ENCODE measurements at places on chromosomes 6 and 20.

DNA sequence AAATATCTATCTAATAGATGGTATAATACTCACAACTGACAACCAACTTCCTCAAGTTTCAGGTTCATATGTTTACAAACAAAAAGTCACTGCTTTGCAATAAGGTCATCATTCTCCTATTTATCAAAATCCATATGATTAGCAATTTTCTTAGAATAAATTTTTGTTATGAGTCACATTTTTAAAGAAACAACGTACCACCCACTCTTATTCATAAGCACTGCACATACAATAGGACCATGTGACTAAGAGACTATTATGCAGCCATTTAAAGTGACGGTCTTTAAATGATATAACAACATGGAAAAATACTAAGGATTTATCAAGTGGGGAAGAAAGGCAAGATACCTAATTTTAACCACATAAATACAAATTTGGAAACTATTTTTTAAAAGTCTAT is 40.0 kb downstream of the REPS1 start:
- peak; percentile 15 for DNase-seq

- DNase-seq, result no peak
These were observed 719.0 kb downstream of the TBC1D32 start for GRCh38 chr6:120615238-120615637.

DNA sequence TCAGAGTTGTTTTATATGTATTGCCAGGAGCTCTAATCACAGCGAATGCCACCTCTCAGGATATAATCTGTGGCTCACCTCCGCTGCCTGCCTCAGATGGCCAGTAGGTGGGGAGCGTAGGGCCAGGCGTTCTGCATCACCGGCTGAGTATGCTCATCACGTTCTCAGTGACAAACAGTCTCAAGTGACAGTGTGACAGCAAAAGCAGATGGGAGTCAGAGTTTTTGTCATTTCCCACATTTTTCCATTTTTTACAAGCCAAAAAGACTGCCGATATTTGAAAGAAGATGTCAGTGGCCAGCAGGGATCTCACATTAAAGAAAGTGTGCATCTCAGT is 208.7 kb downstream of the ALDH8A1 start:
- no peak for DNase-seq

- DNase-seq, result no peak
These were observed 3.2 kb downstream of the CNKSR3 start for GRCh38 chr6:154506991-154507898.

- DNase-seq, result no peak
These were observed 14.4 kb upstream of the TREM2 start for GRCh38 chr6:41177287-41177686.

GRCh38 chr6:168045706-168046620 is 33.0 kb downstream of the FRMD1 start:
- DNase-seq, result no peak

DNA sequence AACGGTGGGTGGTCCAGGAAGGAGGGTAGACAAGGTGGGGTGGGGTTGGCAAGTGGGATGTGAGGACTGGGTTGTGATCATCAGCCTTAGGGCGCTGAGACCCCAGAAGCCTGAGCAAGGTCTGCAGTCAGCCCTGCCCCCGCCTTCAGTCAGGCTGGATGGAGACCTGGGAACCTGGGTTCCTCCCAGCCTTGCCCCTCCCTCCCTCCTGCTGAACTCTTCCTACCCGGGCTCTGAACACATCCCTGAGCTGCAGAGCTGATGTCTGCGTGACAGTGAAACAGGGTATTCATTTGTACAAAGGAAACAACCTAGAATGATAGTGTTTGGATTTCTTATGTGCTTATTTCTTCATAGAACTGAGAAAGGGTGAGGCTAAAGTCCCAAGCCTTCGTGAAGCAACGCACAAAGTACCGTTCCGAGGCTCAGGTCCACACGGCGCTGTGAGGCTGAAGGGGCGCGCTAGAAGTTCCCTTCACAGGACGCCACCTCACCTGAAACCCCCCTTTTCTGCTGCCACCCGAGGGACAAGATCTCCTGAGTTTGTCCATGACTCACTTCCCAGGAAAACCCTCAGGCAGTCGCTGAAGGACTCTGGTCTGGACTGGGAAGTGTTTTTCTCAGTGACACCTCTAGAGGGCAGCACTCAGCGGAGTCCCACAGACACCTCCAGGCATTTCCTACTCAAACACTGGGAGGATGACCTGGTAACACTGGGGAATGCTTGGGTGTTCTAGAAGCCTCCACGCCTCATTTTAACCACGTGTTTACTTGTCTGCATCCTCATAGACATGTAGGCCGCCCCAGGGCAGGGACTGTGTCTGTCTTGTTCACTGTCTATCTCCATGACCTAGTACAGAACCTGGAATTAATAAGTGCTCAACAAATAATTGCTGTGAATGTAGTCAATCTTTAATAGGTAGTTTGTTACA is 1.2 kb downstream of the GSTA5 start:
- DNase-seq, result peak; percentile 52

DNA sequence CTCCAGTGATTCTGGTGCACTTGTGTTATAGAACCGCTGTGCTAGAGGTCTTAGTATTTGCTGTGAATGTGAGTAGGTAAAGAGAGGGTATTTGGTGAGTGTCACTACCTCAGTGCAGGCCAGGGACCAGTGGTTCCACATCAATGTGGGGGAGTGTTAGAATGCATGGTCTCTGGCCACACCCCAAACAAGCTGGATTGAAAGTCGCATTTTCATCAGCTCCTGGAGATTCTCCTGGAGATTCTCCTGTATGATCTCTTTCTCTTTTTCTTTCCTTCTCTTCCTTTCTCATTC is 26.8 kb upstream of the BCAS1 start:
- DNase-seq, result no peak

GRCh38 chr20:46915575-46916257 is 21.1 kb downstream of the EYA2 start:
- DNase-seq, result no peak

- peak; percentile 79 for DNase-seq
These were observed 6.6 kb upstream of the GUCA1A start for GRCh38 chr6:42166444-42167141.

GRCh38 chr6:144468709-144469108 is 183.6 kb downstream of the UTRN start:
- DNase-seq, result no peak

- no peak for DNase-seq
These were observed 121.9 kb downstream of the INSM1 start for GRCh38 chr20:20489648-20490341.

GRCh38 chr20:32326504-32326845 is 31.7 kb upstream of the ASXL1 start:
- no peak for DNase-seq

- peak; percentile 61 for DNase-seq
These were observed 42.6 kb upstream of the SUPT3H start for GRCh38 chr6:45420083-45420908.

- no peak for DNase-seq
These were observed 42.6 kb upstream of the APCDD1L start for GRCh38 chr20:58557733-58558342.

- no peak for DNase-seq
These were observed 1943.2 kb upstream of the DEFB115 start for GRCh38 chr20:29314294-29314693.

DNA sequence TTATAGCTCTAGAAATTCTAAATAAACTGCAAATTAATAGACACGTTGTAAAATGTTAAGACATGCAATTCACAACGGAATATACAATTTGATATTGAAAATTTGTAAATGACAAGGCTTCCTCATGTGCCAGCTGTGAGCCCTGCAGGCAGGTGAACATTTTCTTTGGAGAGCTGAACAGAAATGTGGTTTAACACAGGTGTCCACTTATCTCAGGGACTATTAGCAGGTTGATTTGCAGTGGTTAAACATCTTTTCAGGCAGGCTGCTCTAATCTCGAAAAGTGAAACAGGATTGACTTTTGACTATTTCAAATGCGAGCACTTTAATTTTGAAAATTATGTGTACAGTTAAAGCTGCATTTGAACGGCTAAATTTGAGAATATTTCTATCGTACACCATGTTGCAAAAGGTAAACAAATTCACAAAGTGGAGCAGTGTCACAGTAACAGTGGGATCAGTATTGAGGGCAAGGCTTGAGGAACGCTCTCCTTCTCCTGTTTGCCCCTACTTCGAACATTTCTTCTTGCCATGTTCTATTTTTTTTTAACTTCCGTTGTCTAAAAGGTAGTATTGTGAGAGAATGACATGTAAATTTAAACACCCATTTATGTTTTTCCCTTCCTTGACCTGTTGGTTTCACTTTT is 210.8 kb downstream of the CDKAL1 start:
- DNase-seq, result no peak

DNA sequence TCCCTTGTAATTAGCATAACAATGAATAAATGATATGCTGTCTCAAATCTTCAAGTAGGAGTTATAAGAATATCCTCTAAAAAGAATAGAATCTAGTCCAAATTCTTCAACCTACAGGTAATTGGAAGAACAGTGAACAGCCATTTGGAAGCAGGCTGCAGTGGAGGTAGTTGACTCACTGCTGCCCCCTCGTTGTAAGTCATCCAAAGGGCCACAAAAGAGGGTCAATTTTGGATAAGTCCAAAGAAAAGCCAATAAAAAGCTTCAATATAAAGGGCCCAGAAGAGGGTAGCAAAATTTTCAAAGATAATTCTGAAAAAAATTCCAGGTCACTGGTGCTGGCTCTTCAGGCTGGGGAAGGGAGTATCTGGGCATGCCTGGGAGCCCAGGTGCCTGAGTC is 60.8 kb upstream of the SSTR4 start:
- no peak for DNase-seq

DNA sequence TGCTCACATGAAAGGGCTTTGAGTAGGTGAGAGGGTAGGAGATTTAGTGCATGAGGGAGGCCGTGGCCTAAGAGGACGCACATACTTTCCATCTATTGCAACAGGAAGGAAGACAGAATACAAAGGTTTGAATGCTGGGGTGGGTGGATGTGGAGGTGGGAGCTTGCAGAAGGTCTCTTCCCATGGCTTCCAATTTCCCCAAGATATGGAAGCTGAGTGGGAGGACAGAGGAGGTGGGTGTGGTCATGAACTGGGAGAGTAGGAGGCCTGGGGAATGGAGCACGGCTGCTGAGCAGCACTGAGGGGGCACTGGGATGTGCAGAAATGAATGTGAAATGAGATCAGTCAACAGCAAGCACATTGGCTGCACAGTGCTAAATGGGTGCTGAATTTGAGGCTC is 70.3 kb downstream of the SCML4 start:
- no peak for DNase-seq

GRCh38 chr6:158043586-158044524 is 62.2 kb downstream of the SYNJ2 start:
- DNase-seq, result no peak

DNA sequence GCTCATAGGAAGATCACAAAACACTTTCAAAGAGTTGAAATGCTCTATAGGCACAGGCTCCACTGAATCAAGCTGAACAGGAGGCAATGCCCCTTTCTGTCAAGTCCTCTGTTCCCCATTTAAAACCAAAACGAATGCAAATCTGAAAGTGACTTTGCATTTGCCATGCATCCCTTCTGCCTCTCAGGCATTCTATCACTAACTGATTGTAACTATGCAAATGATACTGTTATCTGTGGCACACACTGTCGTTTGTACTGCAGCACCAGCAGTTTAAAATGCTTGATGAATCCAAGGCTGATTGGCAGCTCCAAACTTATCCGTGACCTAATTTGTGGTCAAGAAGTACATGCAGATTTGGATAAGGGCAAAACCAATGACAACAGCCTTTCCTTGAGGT is 1067.5 kb upstream of the MAP3K7 start:
- DNase-seq, result no peak

- peak; percentile 83 for DNase-seq
These were observed 245.0 kb downstream of the GMPR start for GRCh38 chr6:16483315-16483875.

- no peak for DNase-seq
These were observed 4.0 kb upstream of the DSN1 start for GRCh38 chr20:36777576-36777975.

- DNase-seq, result no peak
These were observed 55.8 kb downstream of the SNAI1 start for GRCh38 chr20:50038574-50038991.

DNA sequence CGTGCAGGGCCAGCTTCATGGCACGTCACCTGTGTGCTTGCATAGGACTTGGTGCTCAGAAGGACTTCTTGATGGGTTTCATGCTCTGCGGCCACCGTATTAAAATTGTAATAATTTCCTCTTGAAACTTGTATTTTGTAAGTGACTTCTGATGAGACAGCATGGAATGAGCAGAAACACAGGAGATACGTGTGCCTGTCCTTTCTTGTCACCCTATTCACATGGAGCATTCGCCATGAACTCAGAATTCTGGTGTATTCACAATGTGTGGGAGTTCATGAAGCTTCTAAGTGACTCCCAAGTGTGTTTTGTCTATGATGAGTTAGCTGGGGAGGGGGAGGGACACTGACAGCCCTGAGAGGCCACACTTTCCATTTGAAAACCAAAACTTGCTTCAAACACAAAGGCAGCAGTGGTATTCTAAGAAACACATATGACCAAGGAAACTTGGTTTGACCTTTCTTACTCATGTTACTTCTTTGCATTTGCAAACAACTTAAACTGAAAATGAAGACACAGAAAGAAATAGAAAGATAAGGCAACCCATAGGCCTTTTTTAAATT is 92.1 kb upstream of the NEDD9 start:
- DNase-seq, result peak; percentile 49

- no peak for DNase-seq
These were observed 37.2 kb downstream of the ARFGEF2 start for GRCh38 chr20:48958743-48959142.

- no peak for DNase-seq
These were observed 84.6 kb downstream of the PTPN1 start for GRCh38 chr20:50594591-50595432.

All from CD4-positive, alpha-beta T cell treated with Interleukin-2 at 100 ng/mL for 4 hours (primary cell).